A549 (cell line): ENCODE measurements at places on chromosomes 5 and 9. TPM values are rescaled to one million over a fixed set of nuclear protein-coding genes. Genes with fewer than 3 reads are reported as not detected.

GRCh38 chr9:123771690-123772089 is 158.2 kb downstream of the DENND1A start:
- DNase-seq: no peak

- DNase-seq: no peak
These were observed at the start of gene COL23A1 for GRCh38 chr5:178590141-178590923. COL23A1 (minus strand) TSS chr5:178590393.

- peak; percentile 6 for DNase-seq
These were observed 25.4 kb downstream of the GPR21 start for GRCh38 chr9:123058834-123059233.

DNA sequence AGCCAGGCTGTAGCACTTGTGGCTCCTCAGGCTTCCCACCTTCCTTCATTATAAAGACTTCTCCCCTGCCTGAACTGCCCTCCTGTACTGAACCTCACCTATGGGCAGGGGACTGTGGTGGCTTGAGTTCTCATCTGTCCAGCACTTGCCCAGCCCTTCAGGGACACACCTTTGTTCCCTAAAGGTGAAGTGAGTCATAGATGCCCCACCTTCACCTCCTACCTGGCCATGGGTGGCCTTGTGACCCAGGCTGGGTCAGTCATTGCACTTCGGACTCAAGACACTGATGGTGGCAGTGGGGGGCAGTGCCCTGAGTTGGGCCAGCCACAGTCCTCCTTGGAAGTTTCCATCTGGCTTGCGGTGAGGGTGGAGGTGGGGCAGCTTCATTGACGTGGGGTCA is 26.1 kb upstream of the PSD2 start:
- DNase-seq: no peak

IFNA21 gene
- polyA plus RNA-seq: not detected in 3 replicates

DNA sequence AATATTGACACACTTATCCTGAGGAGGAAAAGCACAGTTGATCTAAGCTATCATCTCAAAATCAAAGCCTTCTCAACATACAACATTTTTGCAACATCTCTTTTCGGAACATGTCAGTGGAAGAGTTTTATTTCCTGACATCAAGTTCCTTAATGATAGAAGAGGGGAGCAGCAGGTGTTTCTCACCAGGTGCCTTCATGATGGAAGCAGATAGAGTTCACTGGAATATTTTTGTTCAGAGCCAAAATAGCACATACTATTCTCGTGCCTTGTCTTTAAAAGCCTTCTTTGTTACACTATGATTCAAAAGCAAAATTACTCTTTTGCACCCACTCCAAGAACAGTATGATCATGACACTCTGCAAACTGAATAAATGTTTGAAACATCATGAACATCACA is 176.9 kb upstream of the CCNG1 start:
- DNase-seq: no peak

CCL27 gene
- 0.16 to 0.26 TPM (median 0.22 TPM) in 3 replicates for polyA plus RNA-seq

DNA sequence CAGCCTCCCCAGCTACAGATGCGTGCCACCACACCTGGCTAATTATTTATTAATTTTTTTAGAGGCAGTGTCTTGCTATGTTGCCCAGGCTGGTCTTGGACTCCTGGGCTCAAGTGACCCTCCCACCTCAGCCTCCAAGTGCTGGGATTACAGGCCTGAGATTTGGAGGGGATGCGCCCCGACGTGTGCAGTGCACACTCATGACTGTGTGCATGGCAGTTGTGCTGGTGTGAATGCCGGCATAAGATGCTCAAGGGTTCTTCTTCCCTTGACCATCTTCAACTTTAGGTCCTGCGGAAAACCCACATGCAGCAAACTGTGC is 3.5 kb upstream of the SLC34A1 start:
- DNase-seq: no peak

DNA sequence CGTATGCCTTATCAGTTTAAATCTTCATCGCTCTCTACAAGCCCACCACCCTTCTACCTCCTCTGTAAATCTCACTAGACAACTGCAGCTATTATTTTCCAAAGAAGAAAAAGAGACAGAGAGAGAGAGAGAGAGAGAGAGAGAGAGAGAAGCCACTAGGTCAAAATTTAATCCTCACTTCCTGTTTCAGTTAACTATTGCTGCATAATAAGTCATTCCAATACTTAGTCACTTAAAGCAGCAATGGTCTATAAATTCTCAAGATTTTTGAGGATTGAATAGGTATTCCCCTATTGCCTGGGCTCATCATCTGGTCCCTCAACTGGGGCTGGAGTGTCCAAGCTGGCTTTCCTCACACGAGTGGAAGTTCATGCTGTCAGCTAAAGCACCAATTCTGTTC is 68.8 kb downstream of the ITGA1 start:
- DNase-seq: no peak

ENHO gene
- polyA plus RNA-seq: 1.3 to 1.9 TPM (median 1.7 TPM) in 3 replicates

BASP1 gene
- 381 to 414 TPM (median 391 TPM) in 3 replicates for polyA plus RNA-seq

DNA sequence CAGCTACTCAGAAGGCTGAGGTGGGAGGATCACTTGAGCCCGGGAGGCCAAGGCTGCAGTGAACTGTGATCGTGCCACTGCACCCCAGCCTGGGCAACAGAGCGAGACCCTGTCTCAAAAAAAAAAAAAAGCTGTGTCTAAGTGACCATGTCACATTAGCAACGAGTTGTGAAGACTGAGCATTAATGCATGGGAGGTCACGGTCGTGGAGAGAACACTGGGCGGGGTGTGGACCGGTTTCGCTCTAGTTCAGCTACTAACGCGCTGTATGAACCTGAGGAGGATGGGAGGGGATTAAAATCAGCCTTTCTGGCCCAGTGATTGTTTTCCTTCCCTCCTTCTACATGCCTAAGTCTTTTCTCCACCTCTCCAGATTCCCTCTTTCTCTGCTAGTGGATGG is 56.7 kb upstream of the CARTPT start:
- no peak for DNase-seq

- no peak for DNase-seq
These were observed 35.0 kb downstream of the PRELID2 start for GRCh38 chr5:145800181-145800580.

DNA sequence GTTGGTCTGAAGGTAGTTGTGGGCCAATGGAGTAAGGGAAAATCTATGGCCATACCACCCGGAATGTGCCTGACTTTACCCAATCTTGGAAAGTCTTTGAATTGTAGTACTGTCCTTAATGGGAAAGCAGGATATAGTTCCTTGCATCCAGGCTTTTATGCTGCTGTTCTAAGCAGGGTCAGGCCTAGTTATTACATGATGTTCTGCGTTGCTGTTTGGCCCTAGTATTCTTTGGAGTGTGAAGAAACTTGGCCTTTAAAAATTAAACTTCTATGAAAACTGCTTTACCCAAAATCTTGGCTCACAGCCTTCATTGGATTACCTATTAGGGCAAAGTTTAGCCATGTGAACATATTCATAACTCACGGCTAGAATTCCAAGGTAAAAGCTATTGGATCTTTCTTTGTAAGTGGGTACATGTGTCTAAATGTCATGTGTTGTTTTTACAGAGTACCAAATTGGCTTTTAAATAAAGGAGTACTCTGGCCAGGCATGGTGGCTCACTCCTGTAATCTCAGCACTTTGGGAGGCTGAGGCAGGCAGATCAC is 211.1 kb downstream of the DTWD2 start:
- DNase-seq: no peak

- no peak for DNase-seq
These were observed 180.4 kb upstream of the ANKRD55 start for GRCh38 chr5:56413546-56413945.

- no peak for DNase-seq
These were observed 22.3 kb downstream of the RIC1 start for GRCh38 chr9:5651246-5651645.

DNA sequence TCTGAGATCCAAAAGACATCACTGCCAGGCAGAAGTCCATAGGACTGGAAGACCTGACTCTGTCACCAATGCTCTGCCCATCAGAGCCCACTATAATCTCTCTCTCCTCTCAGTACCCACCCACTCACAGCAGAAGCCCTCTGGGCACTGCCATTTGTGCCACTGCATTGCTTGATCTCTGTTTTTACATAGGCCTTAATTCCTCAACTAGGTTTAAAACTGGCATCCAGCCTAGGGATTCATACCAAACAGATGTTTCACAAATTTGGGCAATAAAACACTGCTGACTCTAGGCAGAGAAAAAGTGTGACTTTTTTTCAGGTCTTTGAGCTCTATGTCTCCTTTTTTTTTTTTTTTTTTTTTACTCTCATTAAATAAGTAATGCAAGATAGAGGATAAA is 91.1 kb upstream of the RANBP3L start:
- DNase-seq: no peak

SLC22A4 gene
- polyA plus RNA-seq: 3.2 to 4.2 TPM (median 3.6 TPM) in 3 replicates

- DNase-seq: no peak
These were observed 648.5 kb downstream of the MTRR start for GRCh38 chr5:8517456-8517855.

LURAP1L gene
- polyA plus RNA-seq: 15.6 to 24.4 TPM (median 23.9 TPM) in 3 replicates

TRIM7 gene
- 21.8 to 23.2 TPM (median 23.1 TPM) in 3 replicates for polyA plus RNA-seq

- DNase-seq: no peak
These were observed 43.5 kb upstream of the RNF38 start for GRCh38 chr9:36443581-36443980.

LHX3 gene
- 0.03 to 0.04 TPM in 2 of 3 replicates, not detected in the other for polyA plus RNA-seq

GRCh38 chr5:132279801-132280200 is 14.4 kb upstream of the SLC22A4 start:
- no peak for DNase-seq

AK8 gene
- polyA plus RNA-seq: 0.61 to 0.63 TPM (median 0.62 TPM) in 3 replicates

PCDHA4 gene
- 1.6 to 2.2 TPM (median 1.9 TPM) in 3 replicates for polyA plus RNA-seq

DNA sequence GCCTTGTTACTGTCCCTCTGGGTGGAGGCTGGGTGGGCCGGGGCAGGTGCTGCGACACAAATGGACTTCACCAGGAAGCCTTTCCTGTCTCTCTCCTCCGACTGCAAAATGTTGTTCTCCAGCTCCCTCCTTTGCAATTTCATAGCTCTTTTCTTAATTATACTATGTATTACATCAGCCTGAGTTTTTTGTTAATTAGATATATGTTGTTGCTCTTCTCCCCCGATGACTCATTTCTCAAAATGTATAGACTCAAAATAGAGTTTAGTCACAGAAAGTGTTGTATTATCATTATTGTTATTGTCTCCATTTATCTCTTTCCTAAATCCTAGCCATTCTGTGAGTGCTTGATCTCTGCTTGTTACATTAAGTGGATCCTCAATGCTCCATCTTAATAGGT is 122.4 kb upstream of the OSMR start:
- DNase-seq: no peak

PCDHGC3 gene
- 4.9 to 5.3 TPM (median 5.2 TPM) in 3 replicates for polyA plus RNA-seq

DNA sequence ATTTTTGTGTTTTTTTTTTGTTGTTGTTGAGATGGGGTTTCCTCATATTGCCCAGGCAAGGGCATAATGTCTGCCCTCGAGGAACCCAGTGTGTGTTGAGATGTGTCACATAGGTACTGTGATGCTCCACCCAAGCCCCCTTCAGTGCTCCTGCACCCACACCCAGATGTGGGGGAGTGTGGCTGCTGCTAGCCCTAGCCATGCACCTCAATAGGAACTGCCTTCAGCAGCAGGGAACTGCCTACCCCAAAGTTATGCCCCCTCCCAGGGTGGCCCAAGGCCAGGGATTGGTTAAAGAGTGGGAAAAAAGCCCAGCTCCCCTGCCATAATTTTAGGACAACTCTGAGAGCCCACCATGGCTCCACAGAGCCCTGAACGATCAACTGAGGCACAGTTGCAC is 33.3 kb upstream of the EPB41L4B start:
- no peak for DNase-seq

ADGRD2 gene
- not detected in 3 replicates for polyA plus RNA-seq

PCDHGA7 gene
- polyA plus RNA-seq: 0.70 to 0.84 TPM (median 0.76 TPM) in 3 replicates

CDKN2B-AS1 gene
- not detected in 3 replicates for polyA plus RNA-seq

EQTN gene
- polyA plus RNA-seq: 0.11 TPM in 1 of 3 replicates, not detected in the others

DNA sequence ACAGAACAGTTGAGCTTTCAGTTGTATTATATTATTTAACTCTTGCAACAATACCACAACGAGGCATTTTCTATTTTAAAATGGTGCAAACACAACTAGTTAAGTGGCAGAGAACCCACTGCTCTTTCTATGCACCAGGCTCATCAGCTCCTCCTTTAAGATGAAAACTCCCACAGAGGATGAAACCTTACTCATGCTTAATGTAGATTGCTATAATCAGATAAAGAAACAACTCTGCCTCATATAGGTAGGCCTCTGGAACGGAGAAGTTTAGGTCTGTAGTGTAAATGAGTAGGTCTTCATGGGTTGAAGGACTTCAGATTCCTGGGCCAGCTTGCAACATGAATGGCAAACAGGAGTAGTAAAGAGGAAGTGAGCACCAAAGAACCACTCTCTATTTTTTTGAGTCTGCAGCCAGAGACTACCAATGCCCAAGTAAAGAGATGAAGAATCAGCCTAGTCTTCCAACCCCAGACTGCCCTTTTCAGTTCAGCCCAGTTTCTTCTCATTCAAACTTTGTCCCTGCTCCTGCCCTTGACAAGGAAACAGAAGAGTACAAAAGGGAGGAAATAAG is 33.9 kb downstream of the HACD4 start:
- DNase-seq: no peak

DNA sequence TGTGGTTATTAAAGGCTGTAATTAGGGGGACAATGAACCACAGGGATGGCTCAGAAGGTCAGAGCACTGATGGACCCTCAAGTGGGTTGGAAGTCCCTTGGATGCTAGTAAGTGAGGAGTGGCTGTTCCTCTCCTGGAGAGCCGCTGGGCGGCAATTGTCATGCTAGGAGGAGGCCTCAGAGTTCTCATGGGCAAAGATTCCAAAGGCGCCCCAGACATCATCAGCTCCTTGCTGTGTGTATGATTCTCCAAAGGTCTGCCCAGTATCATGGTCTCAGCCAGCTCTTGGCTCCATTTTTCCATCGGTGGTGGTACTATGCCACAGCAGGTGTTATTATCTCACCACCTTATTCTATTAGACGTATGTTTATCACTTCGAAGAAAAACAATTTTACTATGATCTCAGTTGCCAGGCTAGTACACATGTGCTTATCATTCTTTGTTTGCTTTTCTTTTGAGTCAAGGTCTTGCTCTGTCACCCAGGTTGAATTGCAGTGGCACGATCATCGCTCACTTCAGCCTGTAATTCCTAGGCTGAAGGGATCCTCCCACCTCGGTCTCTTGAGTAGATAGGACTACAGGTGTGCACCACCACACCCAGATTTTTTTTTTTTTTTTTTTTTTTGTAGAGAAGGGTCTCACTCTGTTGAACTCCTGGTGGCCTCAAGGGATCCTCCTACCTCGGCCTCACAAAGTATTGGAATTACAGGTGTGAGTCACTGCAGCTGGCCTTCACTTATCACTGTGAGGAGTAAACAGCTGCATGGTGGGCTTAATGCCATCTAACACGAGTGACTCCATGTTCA is 46.8 kb downstream of the EXOSC2 start:
- DNase-seq: no peak

- no peak for DNase-seq
These were observed 27.6 kb downstream of the ALDH1A1 start for GRCh38 chr9:72925126-72925789.

GRCh38 chr9:12640016-12640587 is 53.1 kb upstream of the TYRP1 start:
- DNase-seq: peak; percentile 68

DNA sequence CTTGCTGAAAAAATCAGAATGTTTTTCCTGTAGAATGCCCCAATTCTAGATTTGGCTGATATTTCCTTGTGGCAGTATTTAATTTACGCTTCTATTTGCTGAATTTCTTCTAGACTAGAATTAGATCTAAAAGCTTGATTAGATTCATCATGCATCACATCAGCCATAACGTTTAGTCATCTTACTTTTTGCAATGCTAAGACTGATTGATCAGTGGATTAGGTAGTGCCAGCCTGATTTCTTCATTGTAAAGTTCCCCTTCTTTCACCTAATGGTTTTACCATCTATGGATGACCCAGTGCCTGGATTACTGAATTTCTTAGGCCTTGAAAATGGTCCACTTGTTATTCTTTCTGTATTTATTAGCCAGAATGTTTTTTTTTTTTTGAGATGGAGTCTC is 83.9 kb downstream of the PBX3 start:
- DNase-seq: no peak
